Osteoblast (primary cell): ENCODE measurements at places on chromosomes 11 and 22. TPM values are rescaled to one million over a fixed set of nuclear protein-coding genes. Genes with fewer than 3 reads are reported as not detected.
A peak's percentile ranks its signal among the peaks of the same experiment; 100 is the strongest.

DNA sequence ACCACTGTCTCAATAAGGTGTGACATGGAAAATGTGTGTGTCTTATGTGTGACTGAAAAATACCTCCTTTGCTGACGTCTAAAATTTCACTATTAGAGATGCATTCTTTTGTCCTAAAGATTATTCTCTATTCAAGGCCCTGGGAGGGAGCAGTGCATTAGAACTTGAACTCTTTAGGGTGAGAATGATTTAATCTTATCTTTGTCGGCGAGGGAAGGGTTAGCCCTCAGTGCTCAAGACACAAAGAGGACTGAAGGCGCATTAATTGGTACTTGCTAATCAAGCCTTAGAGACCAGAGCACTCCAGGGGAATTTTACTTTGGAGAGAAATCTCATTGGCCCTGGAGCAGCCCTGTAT, 29.8 kb upstream of the PLET1 start:
- DNase-seq, result no peak

- DNase-seq, result peak; percentile 23
Observed at GRCh38 chr11:74532501-74533246, 39.1 kb upstream of the LIPT2 start.

The TMEM109 gene
- 36.6 and 38.6 TPM in 2 replicates for total RNA-seq

- DNase-seq, result no peak
Observed at GRCh38 chr11:16037179-16037578, 319.2 kb downstream of the SOX6 start.

The HEPN1 gene
- under 0.01 TPM in 1 of 2 replicates, not detected in the other for total RNA-seq

The CST6 gene
- total RNA-seq, result 1.8 and 2.9 TPM in 2 replicates

DNA sequence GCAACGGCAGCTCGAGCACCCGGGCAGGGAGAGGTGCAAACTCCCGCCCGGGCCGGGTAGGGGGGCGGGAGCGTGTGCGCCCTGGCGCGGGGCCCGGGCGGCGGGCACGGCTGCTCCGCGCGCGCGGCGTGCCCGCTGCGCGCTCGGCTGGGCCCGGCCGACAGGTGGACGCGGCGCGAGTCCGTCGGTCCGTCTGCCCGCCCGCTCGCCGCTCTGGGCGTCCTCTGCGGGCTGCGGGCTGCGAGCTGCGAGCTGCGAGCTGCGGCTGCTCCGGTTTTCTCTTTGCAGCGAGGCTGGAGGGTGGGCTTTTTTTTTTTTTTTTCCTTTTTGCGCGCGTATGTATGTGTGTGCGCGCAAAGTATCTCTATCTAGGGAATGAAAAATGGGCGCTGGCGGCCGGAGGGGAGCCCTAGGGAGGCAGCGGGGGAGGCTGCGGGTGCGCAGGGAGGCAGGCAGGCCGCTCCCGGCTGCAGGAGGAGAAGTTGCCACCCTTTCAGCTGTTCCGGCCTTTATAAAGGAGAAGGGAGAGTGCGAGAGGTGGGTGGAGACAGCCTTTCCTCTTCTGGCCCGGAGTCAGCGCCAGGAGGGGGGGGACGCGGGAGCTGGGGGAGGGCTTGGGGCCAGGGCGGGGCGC, at the start of gene PDGFB:
TSS of gene PDGFB (minus strand) at position 487 of the 634 bp plus-strand sequence. CDS start 1,019 bp downstream, outside the sequence.
- no peak for DNase-seq

- DNase-seq, result no peak
Observed at GRCh38 chr22:23231471-23232093, 51.3 kb downstream of the BCR start.

The PANX3 gene
- total RNA-seq, result not detected in 2 replicates

- peak; percentile 58 for DNase-seq
Observed at GRCh38 chr22:19801340-19802000, 40.9 kb downstream of the TBX1 start.

DNA sequence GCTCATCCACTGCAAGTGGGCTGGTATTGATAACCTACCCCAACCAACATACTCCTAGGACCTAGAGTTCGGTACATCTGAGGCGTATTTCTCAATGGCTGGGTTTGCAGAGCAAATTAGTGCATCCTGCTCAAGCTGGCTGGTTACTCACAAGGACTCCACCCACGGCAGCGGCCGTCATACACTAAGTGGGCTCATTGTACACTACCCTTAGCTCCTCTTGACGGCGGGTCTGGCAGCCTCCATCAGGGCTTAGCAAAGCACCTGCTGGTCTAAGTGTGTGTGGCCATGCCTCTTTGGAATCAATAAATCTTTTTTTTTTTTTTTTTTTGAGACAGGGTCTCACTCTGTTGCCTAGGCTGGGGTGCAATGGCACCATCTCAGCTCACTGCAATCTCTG, 20.2 kb upstream of the KCNJ11 start:
- no peak for DNase-seq

The MPZL3 gene
- 1.5 and 1.8 TPM in 2 replicates for total RNA-seq

DNA sequence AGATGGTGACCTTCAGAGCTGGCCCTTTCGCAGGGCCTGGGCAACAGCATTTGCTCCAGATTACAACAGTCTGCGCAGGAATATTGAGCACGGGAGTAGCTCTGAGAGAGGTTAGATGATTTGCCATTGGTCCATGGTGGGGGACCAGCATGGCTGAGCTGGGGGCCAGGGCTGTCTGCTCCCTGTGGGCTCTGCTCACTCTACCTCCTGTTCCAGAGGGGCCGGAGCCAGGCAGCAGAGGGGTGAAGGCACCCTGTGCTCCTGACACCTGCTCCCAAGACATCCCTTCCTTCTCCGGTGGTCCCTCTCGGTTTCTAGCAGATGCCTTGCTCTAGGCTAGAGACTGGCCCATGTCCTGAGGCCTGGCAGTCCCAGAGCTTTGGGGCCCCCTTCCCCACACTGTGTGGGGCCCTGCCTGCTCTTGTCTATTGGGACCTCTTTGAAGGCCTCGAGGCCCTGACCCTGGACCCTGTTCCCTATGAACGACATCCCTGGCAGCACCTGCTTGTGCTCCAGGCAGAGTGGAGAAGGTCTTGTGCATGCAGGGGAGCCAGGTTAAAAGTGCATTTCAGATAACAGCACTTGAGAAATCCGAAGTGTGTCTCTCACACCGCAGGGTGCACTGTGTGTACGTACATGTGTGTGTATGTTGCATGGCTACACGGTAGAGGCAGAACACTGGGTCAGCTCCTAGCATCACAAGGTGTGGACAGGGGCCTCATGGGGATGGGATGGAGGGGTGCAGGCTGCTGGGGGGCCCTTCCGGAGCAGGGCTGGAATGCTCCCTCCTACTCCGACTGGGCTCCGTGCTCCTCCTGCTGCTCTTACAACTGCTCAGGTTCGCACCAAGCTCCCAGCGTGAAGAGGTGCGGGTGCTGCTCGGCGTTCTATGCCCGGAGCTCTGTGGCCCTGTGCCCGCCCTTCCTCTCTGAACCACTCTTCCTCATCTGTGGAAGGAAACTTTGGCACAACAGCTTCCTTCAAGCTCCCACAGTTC, 123.3 kb upstream of the B3GAT1 start:
- no peak for DNase-seq

GRCh38 chr11:126723665-126724045, 276.9 kb downstream of the KIRREL3 start:
- no peak for DNase-seq

GRCh38 chr11:7436657-7437056, 48.6 kb upstream of the OLFML1 start:
- no peak for DNase-seq

- DNase-seq, result no peak
Observed at GRCh38 chr11:10401696-10402392, 53.2 kb upstream of the AMPD3 start.

GRCh38 chr11:104984808-104985207, 16.4 kb upstream of the CASP4 start:
- DNase-seq, result no peak

GRCh38 chr11:129380413-129380812, 4.8 kb downstream of the BARX2 start:
- DNase-seq, result no peak

The BATF2 gene
- 0.29 and 1.4 TPM in 2 replicates for total RNA-seq

The HOATZ gene
- total RNA-seq, result not detected in 2 replicates

DNA sequence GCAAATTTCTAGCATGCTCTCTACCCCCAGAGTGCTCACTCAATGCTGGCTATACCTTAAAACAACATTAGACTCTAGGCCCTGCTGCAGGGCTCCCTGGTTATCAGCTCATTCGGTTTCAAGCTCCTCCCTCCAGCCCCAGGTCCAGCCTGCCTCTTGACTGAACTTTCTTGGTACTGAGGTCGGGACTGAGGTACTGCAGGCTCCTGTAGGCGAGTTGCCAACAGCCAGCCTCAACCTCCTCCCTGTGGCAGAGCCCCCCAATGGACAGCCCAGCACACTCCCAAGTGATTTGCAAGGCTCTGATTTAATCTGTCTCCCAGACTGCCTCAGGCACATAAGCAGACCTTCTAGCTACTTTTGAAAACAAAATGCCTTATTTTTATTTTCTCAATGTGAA, 73.6 kb upstream of the EIF3M start:
- no peak for DNase-seq

DNA sequence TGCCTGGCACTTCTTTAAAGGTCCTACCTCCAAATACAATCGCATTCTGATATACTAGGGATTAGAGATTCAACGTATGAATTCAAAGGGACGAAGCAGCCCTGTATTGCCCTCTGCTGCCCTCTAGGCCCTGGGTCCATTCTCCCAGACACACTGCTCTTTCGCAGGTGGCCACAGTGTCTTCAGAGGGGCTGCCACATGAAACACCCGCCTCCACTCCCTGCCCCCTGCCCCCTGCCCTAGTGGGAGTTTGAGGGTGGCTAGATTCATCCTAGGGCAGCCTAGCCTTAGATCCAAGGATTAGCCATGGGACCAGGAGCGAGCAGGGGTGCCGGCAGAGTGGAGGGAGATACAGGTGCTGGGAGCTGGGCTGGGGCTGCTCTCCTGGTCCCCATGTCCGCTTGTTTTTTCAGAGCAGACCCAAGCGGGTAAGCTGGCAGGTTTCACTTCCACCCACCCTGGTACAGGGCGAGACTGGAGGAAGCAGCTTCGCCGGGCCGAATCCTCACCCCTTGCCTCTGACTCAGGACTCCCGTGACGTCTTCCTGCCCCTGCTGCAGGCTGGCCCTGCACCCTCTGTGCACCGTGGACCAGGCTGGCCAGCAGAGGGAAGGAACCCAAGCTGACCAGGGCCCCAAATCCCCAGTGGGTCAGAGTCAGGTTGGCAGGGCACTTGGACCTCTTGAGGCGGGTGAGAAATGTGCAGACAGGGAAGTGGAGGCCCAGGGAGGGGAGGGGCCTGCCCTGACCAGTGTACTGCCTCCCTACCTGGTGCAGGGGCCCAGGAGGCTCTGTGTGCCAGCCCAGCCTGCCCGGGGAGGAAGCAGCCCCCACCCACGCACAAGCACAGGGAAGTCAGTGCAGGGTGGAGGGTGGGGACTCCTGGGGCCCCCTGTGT, 28.4 kb upstream of the HMOX1 start:
- peak; percentile 85 for DNase-seq
